ENCODE measurements at places on chromosomes 3 and 15.

GRCh38 chr15:80456517-80457492 is 52.6 kb downstream of the ARNT2 start:
- DNase-seq: no peak

- no peak for DNase-seq
These were observed 61.6 kb downstream of the DCBLD2 start for GRCh38 chr3:98839846-98840245.

DNA sequence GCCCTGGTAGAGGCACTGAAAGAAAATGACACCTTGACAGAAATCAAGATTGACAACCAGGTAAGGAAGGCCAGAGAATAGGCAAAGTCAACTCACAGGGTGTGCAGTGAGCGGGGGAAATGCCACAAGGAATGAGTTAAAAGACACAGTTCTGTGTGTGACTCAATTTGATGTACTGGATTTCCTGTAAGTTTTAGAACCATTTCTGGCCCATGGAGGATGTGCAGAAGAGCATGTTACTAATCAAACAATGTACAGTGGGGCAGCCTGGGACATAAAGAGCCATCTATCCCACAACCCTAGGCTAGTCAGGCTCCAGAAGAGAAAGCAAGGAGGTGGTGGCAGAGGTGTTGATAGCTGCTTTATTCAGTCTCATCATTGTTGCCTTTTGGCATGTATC is 31.2 kb upstream of the TMOD3 start:
- no peak for DNase-seq

- no peak for DNase-seq
These were observed 21.0 kb downstream of the SEMA5B start for GRCh38 chr3:123006609-123007008.

DNA sequence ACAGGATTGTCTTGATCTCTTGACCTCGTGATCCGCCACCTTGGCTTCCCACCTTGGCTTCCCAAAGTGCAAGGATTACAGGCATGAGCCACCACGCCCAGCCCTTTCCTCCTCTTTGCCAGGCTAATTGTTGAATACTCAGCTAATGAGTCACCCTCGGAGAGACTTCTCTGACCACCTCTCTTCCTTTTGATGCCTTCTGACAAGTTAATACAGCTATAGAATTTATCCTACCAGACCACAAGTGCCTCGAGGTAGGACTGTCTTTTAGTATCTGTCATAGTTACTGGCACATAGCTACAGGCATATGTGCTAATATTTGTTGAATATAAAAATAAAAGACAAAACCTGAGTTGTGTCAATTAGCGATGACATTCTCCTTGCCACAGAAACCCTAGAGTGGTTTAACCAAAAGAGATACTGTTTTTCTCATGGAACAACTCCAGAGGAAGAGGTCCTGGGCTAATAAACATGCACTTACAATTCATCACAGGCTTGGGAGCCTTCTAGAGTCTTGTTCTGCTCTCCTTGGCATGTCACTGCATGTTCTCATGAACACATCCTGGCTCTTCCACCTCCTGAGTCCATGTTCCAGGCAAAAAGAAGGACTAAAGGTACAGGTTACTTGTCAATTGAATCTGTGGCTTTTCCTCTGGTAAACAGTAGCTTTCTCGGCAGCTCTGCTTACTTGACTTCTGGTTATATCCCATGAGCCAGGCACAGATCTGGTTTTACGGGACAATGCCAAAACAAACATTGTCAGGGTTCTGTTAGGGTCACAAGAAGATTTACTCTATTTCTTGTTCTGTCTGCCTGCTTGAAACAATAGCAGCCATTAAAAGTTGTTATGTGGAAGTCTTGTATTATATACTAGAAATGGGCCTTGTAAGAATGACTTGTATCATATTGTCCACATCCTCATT is 332.3 kb downstream of the THSD4 start:
- DNase-seq: no peak

DNA sequence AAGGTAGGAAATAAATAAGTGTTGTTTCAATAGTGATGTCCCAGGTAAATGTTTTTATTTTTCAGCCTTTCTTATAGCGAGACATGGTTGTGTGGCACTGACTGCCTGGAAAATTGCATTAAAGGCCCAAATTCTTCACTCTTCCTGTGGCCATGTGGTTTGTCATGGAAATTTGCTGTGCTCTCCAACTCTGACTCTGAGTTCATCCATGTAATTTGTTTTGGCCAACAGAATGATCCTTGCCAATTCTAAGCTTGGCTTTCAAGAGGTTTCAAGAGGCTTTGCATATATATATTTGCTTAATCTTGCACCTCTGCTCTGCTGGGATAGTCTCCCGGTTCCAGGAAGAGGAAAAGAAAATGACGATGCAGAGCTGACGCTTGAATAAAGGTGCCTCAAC is 107.5 kb upstream of the ARHGEF26 start:
- no peak for DNase-seq

DNA sequence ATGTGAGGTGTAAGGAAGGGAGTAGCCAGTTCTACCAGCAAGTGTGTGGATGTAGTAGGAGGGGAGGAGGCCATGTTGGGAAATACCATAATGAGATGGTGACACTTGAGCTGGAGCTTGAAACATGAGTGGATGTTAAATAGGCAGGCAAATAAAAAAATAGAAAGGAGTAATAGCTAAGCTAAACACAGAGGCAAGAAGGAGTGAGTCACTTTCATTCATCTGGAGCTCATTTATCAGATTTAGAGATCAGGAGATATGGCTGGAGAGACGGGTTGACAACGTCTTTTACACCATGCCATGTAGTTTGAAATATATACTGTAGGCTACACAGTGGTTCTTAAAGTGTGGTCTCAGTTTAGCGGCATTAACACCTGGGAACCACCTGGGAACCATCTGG is 390.5 kb downstream of the DIPK2A start:
- DNase-seq: no peak

GRCh38 chr15:32704395-32704981 is 13.3 kb upstream of the GREM1 start:
- no peak for DNase-seq
